ENCODE measurements at places on chromosomes 5 and 9.
A peak's percentile ranks its signal among the peaks of the same experiment; 100 is the strongest.

GRCh38 chr9:27836661-27837401 lies 263.6 kb upstream of the C9orf72 start:
- no peak for DNase-seq

- DNase-seq, result no peak
Measured at GRCh38 chr5:18601185-18601584, 966.9 kb downstream of the TAF11L14 start.

DNA sequence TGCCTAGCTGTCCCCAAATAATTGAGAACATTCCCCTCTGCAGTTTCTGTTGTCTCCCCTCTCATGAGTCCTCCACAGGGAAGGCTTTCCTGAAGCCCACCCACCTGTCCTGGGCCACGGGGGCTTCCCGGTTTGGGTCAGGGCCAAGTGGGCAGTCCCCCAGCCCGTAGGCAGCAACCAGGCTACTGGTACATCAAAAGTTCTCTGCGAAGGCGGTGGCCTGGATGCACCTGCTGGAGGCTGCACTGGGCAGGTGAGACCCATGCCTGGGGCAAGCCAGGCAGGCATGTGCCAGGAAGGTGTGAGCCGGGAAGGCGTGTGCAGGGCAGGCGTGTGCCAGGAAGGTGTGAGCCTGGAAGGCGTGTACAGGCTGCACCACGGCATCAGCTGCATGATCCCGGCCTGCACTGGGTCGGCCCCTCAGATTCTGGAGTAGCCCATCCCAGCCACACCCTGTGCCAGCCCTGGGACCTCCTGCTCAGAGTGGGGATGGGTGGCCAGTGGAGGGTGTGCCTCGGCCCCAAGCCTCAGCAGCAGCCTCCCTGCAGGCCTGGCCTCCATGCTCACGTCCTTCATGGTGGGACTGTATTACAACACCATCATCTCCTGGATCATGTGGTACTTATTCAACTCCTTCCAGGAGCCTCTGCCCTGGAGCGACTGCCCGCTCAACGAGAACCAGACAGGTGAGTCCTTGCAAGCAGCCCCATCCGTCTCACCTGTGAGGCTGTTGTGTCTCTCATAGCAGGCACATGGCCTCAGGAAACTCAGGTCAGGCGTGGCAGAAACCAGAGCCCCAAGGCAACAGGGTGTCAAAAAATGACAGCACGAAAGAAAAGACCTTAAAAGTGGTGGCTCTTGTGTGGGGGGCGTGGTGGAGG lies 8.7 kb downstream of the SLC6A19 start:
- DNase-seq, result no peak

- no peak for DNase-seq
Measured at GRCh38 chr5:68803881-68804319, 289.9 kb upstream of the SLC30A5 start.

GRCh38 chr5:170861917-170862766 lies at the start of gene RANBP17:
Gene RANBP17 (plus strand): TSS chr5:170862018.
- DNase-seq, result no peak

- DNase-seq, result no peak
Measured at GRCh38 chr5:135491552-135492318, 39.6 kb upstream of the TIFAB start.

DNA sequence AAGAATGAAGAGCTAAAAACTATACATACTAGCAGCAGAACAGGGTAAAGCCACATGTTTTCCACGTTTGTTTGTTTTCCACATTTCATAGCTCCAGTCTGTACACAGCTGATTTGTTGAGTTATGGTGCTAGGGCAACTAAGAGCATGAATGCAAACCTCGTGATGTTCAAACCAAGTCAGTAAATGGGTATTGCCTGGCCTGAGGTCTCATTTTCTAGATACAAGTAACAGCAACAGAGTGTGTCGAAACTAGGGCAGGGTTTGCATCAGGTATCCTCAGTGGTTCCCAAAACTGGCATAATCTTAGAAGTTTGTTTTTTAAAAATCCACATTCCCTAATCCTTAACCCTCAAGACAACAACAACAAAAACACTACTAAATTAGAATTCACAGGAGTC lies 89.3 kb downstream of the CEMIP2 start:
- DNase-seq, result no peak

DNA sequence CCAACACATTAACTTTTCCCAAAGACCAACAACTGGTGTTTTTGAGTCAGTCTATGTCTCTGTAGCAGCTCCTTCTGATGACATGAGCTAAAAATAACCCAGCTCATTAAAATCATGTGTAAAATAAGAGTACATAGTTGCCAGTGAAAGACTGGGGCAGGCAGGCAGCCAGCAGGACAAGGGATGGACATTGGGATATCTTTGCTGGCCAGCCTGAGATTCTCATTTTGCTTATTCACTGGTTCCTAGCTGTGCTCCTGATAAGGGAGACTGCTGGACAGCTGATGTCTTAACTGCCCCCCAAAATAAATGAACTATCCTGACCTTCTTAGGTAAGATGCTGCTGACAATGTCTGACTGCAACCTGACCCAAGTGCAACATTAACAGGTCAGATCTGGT lies 33.9 kb downstream of the EPB41L4B start:
- DNase-seq, result no peak

DNA sequence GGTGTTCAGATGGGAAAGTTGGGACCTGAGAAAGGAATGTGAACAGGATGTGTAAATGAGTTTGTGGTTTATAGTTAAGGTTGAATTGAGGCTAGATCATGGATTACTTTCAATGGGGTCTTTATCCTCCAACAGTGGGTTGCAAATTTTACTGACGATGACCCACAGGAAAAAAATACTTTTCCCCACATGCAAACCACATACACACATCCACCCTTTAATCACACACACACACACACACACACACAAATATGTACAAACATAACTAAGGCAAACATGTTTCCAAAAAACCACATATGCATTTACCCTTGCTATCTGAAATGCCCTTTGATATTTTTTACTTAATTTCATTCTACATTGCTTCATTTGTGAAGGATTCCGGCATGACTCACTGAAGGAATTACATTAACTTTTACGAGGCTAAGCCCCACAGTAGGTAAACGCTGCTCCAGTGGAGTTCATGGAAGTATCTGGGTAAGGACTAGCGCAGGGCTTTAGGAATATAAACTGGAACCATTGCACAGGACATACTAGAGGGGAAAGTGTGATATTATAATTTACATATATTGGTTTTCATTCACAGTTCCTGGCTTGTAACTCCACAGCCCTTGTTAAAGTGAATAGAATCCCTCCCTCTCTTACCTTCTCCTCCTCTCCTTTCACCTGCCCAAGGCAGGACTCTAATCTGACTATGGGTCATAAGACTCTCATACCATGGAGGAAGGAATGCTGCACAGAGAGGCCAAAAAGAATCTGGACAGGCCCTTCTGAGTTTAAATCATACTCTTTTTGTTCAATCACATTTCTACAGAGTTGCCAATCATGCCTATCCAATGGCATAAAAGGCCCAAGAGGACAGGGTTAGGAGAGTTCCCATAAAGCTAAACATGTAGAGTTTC lies 8.5 kb upstream of the SPEF2 start:
- no peak for DNase-seq

DNA sequence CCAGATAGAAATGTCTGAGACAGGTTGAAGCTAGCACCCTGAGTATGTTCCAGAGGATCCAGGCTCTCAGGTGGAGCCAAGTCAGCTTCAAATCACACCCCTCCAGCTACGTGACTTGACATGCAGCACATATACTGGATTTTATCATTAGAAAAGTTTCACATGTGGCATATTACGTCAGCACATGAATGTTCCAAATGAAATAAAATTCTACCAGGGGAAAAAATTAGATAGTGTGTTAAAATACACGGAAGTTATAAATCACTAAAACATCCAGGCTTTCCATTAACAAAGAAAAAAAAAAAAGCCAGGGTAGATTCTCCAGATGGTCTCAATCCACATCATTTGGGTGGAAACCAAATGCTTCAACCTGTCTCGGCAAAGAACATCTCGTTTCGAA lies 251.6 kb downstream of the MPDZ start:
- DNase-seq, result no peak

- no peak for DNase-seq
Measured at GRCh38 chr5:131509801-131510200, 125.2 kb downstream of the RAPGEF6 start.

GRCh38 chr9:136631038-136632000 lies 31.4 kb upstream of the EGFL7 start:
- DNase-seq, result no peak

- DNase-seq, result no peak
Measured at GRCh38 chr5:100409660-100410151, 125.5 kb upstream of the FAM174A start.

GRCh38 chr5:101943784-101944183 lies 352.3 kb downstream of the SLCO4C1 start:
- DNase-seq, result no peak

- DNase-seq, result no peak
Measured at GRCh38 chr5:115333164-115333563, 36.7 kb upstream of the CCDC112 start.

- DNase-seq, result no peak
Measured at GRCh38 chr9:92425474-92425873, 1.2 kb upstream of the OMD start.

DNA sequence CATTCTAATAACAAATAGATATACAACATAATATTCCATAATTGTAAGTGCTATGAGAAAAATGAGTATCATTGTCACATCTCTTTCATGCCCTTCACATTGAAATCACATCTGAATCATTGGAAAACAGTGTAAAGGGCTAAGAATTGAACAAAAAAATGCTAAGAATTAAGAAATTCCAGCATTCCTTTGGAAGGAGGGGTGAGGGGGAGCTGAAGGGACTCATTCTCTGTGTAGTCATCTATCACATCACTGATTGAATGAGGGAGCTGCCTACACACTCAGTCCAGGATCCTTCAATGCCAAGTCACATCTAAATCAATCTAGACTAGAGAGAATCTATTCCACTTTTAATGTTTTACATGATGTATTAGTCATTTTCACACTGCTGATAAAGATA lies 286.6 kb downstream of the DTWD2 start:
- DNase-seq, result no peak

- DNase-seq, result no peak
Measured at GRCh38 chr9:107489144-107489673, 360 bp downstream of the KLF4 start.

- no peak for DNase-seq
Measured at GRCh38 chr9:9790216-9790872, 822.5 kb downstream of the PTPRD start.

DNA sequence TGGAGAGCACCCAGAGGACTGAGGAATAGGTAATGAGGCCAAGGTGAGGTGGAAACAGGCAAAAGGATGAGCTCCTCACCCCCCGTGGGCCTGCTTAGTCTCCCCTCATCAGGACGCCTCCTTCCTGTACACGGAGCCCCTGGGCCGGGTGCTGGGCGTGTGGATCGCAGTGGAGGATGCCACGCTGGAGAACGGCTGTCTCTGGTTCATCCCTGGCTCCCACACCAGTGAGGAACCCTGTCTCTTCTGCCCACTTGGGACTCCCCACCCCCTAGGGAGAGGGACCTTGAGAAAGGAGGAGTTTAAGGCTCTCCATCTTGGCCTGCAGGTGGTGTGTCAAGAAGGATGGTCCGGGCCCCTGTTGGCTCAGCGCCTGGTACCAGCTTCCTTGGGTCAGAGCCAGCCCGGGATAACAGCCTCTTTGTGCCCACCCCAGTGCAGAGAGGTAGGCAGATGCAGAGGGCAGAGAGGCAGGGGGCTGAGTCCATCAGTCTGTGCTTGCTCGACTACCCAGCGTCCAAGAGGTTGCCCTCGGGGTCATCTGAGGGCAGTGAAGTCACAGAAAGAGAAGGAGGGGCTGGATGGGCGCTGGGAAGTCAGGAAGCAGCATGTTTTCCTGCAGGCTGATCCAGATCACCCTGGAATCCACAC lies 7.0 kb downstream of the DOLK start:
- DNase-seq, result peak; percentile 69

- no peak for DNase-seq
Measured at GRCh38 chr5:145163876-145164275, 671.3 kb downstream of the PRELID2 start.

DNA sequence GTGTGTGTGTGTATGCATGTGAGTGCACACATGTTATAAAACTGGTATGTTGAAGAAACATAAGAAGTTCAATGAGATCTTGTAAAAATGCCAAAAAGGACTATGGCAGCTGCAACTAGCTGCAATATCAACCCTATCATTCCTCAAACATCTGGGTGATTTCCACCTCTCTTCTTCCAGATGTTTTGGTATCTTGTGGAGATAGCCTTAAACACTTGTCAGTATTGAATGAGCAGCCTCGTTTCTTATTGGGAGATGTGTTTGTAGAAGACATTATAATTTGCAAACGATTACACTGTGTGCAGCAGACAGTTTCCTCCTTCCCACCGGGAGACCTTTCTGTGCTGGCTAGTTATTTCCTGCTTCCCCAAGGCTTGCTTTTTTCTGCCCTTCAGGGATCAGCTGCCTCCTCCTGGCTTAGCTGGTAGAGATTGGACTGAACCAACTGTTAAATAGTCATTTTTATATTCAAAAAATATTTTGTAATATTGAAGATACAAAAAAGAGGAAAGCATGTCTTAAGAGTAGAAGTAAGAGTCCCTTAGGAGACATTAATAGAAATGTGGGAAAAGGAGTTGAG lies 168.4 kb upstream of the MPDZ start:
- DNase-seq, result no peak

GRCh38 chr9:32260151-32260862 lies 124.1 kb upstream of the ACO1 start:
- no peak for DNase-seq

DNA sequence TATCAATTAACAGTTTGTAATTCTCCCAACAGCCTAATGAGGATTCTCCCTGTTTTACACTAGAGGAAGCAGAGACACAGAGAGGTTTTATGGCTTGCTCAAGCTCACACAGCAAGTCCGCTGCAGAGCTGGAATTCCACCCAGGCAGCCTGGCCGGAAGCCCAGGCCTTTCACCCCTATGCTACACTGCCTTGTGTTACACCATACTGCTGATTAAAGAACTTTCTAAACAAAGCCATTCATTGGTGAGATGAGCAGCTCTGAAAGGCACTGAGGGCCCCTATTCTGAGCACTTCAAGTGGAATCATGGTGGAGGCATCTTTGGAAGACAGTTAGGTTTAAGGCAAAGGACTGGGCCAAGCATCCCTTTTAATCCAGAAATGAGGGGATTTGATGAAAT lies 14.7 kb upstream of the LARP1 start:
- DNase-seq, result no peak

GRCh38 chr9:1701113-1701512 lies 314.0 kb upstream of the SMARCA2 start:
- DNase-seq, result no peak

DNA sequence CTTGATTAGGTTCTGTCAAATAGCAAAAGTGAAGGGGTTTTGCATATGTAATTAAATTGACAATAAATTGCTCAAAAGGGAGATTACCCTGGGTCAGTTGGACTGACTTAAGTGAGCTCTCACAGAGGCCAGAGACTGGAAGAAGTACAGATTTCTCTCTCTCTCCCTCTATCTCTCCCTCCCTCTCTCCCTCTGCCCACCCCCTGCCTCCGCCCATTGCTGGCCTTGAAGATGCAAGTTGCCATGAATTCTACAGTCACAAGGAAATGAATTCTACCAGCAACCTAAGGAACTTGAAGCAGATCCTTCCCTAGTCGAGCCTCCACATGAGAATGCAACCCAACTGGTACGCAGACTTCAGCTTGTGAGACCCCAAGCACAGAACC lies 119.2 kb downstream of the LPAR1 start:
- no peak for DNase-seq

- no peak for DNase-seq
Measured at GRCh38 chr5:40266952-40267351, 412.8 kb upstream of the PTGER4 start.

All from coronary artery (tissue), 2 donors.